ENCODE measurements at places on chromosomes 16 and 17.

DNA sequence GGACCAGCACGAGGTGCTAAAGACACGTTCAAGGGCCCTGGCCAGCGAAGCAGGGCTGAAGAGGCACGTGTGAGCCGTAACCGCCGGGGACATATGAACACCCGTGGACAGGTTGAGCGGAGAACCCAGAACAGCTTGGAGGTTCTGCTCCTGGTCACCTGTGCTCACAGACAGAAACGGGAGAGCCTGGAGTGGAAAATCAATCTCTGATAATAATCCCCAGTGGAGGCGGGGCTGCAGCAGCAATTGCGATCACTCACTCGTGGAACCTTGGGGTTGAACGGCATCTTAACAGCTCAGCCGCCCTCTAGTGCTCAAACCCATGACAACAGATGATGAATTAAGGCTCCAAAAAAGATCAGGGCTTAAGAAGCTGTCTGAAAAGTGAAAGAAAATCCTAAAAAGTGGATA is 25.6 kb downstream of the WIPI1 start:
- DNase-seq = peak; percentile 32

DNA sequence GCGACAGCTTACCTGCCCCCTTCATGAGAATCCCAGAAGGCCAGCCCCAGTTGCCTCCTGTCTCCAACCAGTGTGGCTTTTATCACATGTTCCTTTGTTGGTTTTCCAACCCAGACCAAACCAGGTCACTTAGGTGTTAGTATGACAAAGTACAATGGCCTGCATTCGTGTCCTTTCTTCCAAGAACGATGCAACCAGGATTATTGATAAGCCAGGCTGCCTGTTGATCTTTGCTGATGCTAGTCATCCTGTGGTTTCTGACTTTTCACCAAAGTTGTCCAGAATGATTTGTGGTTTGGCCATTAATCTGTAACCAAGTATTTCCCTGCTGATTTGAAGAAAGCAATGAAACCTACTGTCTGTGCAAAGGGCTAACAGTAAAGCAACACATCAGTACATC is 191.4 kb downstream of the CYLD start:
- no peak for DNase-seq

DNA sequence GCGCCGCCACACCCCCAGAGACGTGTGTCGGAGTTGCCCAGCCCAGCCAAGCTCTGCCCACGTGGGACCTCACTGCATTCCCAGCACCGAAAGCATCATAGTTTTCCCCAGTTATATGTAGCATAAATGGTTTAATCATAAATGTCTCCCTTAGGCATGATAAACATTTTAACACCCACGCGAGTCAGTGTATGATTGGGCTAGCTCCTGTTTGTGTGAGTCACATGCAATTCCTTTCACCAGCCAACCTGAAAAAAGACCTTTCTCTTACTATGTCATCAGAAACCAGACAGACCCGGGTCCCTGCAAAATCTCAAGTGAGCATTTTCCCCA is 9.2 kb downstream of the TAF1C start:
- DNase-seq = no peak

DNA sequence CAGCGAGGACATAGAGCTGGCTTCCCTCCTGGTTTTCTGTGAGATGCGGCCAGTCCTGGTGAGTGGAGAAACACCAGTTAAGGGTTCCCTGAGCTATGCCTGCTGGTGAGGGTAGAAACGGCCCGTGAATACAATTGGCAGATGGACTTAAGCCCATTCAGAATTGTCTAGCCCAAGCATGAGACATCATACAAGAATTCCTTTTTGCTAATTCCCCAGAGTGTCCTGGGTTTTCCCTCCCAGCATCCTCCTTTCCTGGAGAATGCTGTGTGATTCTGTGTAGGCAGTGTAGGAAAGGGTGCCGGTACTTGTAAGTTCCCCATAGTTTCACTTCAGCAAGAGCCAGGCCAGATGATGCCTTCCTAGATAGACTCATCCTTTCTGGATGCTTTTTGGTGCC is 65.1 kb downstream of the SDR42E1 start:
- no peak for DNase-seq

DNA sequence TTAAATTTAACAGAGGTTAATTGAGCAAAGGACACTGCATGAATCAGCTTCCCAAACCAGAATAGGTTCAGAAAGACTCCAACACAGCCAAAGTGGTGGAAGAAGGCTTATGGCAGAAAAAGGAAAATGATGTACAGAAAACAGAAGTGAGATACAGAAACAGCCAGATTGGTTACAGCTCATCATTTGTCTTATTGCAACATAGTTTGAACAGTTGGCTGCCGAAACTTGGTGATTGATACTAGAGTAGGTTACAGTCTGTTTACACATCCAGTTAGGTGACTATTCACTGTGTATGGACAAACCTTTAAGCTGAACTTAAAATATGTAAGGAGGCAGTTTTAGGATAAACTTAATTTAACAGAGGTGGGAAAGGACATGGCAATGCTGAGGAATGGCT is 18.3 kb downstream of the TMEM100 start:
- DNase-seq = no peak

GRCh38 chr16:23268561-23268960 is 33.5 kb upstream of the SCNN1B start:
- DNase-seq = no peak

- DNase-seq = peak; percentile 9
Observed at GRCh38 chr17:30113213-30113612, 3.4 kb upstream of the NSRP1 start.

- DNase-seq = no peak
Observed at GRCh38 chr17:46976626-46977270, 2.3 kb downstream of the RPRML start.

DNA sequence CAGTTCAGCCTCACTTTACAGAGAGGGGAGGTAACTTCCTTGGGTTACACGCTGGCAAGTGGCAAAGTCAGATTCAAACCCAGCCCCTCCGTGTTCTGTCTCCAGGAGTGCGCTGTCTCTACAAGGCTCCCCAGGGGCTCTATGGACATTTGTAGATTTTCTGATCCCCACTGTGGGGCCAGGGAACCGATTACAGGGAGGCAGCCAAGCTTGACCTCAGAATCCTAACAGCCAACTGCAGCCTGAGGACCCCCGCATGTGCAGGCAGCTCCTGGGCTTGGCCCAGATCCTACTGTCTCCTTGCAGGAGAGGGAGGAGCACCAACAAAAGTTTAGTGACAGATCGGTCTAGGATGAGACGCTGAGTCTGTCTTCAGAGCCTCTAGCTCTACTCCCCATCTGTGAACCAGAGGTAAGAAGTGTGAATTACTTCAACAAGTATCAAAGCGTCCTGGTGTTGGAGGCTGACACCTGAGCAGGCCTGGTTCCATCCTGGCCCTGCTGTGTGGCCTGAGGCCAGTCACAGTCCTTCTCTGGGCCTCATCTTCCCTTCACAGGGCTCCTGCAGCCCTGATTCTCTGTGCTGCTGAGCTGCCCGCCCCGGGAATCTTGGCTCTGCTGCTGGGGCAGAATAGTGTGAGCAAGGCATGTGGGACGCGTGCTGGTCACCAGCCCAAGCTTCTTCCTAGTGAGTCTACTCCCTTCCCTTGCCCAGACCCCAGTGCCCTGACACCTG is 9.2 kb upstream of the NATD1 start:
- no peak for DNase-seq

GRCh38 chr16:21265104-21265837 is 12.8 kb downstream of the CRYM start:
- no peak for DNase-seq

GRCh38 chr16:11347831-11348230 is 2.6 kb downstream of the RMI2 start:
- DNase-seq = no peak

DNA sequence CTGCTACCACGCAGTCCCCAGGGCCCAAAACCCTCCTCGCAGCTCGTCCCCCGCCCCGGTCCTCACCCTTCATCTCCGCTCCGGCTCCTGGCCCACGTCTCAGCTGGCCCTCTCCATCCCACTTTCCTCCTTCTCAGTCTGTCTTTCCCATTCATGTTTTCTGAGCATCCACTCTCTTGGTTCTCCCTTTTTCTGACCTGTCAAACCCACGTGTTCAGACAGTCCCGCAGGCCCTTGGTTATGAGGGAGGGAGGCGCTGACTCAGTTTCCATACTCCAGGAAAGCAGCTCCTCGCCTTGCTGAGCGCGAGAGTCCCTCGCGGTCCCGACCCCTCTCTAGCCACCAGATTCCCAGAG is 392 bp upstream of the HID1 start:
- no peak for DNase-seq

DNA sequence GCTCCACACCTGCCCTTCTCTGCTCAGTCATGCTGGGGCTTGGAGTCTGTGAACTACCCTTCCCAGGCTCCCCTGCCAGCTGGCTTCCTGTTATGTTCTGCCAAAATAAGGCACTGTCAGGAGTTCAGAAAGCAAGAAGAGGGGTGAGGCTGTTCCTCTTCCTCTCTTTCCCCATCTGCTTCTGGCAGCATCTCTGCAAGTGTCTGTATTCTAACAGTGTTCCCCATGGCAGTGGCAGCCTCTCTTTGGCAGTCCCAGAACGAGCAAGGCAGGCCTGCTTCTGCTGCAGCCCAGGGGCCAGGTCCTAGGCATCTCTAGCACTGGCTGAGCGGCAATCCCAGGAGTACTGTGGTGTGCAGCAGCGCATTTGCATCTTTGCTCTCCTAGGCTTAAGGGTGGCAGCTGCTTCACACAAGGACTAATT is 219.1 kb downstream of the STX8 start:
- no peak for DNase-seq

GRCh38 chr16:64900019-64900418 is 221.8 kb downstream of the CDH11 start:
- DNase-seq = no peak

GRCh38 chr17:55402374-55402773 is 19.3 kb downstream of the MMD start:
- no peak for DNase-seq

DNA sequence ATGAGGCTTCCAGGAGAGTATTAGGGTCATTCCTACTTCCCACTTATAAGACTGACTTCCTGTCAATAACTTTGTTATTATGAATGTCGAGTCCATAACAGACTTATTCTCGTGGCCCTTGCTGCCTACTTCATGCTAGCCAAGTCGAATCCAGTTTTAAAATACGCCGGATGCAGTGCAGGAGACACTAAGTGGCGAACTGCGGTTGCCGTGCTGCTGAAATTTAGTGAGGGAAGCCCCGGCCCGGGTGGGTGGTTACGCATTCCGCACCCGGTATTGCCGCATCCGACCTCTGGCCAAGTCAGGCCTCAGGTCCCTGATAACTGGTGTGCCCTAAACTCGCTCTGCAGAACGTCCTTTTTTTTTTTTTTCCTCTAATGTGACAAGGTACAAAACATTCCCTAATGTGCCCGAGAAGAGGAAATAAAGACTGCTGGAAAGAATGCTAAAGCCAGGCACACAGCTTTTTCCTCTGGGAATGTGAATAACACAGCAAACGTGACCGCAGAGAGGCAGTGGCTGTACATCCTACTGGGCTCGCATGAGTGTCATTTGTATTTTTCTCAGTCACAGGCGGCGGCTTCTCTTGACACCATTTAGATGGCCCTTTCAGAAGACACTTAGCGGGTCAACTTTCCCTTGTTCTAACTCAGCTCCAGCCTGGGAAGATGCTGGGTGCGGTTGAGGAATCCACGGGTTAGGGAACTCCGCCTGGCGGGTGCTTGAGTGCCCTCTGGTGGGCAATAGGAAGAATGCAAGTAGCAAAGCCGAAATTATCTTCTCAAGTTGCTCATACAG is 7.1 kb upstream of the AKTIP start:
- peak; percentile 54 for DNase-seq

GRCh38 chr17:74005790-74006189 is 197.7 kb upstream of the RPL38 start:
- no peak for DNase-seq

DNA sequence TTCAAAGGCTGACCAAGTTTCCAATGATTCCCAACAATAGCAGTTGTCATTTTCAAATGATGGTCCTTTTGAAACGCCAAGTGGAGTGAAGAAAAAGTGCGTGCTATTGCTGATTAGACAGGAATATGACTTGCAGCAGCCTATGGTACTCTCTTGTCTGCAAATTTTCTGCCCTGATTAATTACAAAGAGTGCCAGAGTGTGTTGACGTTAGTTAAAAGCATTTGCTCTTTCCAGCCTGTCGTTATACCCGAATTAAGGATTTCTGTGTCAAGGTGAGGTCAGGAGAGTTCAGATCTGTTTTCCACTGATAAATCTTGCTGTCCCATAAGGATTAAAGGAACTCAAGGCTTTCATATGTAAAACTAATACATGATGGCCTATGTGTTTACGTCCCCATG is 75.0 kb upstream of the ADAMTS18 start:
- DNase-seq = no peak

DNA sequence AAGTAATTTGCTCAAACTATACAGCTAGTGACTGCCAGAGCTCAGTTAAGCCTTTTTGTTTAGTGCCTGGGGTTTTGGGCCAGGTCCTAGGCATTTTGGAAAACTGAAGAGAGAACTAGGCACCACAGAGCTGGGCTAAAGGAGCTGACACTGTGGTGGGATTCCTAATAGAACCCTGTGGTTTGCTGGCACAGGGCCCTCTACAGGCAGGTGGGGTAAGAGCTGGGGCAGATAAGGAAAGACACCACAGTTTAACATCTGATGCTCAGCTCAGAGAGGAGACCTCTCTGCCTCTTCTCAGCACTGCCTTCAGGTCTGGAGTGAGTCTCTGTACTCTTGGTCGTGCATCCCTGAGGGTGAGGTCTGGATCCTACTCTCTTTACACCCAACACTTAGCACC is 121.2 kb downstream of the SNX11 start:
- DNase-seq = no peak

GRCh38 chr17:49482144-49482817 is 12.8 kb upstream of the NGFR start:
- DNase-seq = no peak

DNA sequence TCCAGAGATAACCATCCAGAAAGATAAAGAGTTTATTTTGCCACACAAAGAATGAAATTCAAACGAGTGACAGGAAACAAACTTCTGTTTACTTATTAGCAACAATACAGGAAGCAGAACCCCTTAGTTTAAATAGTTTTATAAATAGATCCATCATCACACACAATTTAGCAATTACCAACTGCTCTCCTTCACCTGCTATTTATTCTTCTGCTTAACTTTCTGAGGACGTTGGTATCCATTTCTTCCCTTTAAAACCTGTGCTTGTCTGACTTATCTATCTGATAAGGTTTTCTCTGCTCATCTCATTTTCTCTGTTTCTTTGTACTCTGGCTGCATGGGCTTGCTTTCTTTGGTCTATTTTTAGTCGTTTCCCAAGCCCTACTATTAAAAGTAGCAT is 4.3 kb upstream of the ADAMTS18 start:
- DNase-seq = no peak

GRCh38 chr17:17499402-17500145 is 3.4 kb upstream of the RASD1 start:
- no peak for DNase-seq

- no peak for DNase-seq
Observed at GRCh38 chr16:80176114-80176513, 364.7 kb upstream of the DYNLRB2 start.

DNA sequence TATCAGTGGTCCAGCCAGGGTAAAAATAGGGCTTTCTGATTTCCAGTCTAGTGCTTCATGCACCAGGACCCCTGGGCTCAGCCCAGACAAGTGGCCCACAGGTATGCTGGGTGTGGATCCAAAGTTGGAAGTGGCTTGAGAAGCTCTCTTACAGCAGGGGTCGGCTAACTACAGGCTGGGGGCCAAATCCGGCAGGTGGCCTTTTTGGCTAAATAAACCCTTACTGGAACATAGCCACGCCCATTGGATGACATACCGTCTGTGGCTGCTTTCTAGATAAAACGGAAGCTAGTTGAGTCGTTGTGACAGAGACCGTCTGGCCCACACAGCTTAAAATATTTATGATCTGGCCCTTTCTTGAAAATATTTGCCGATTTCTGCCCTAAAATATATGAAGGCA is 119.0 kb upstream of the CDC42EP4 start:
- DNase-seq = no peak
